Lower lobe of right lung (tissue), 2 donors: ENCODE measurements at places on chromosomes 1 and 21.

- no peak for DNase-seq
- no peaks in the 10 kb centered on the region for H3K4me1 ChIP-seq
- H3K4me3 ChIP-seq = no peak overlapping the region
- no peaks in the 10 kb centered on the region for H3K27me3 ChIP-seq
These were observed 509.8 kb upstream of the ADAMTS5 start for GRCh38 chr21:27476696-27477095.

GRCh38 chr1:44609768-44610526 lies 64.3 kb downstream of the TMEM53 start:
- no peaks in the 10 kb centered on the region for H3K36me3 ChIP-seq
- no peak overlapping the region for H3K27ac ChIP-seq
- no peak for DNase-seq

GRCh38 chr1:23585321-23586022 lies 26.2 kb upstream of the ID3 start:
- H3K36me3 ChIP-seq = no peaks in the 10 kb centered on the region
- H3K4me1 ChIP-seq = peaks cover 6% of the 10 kb centered on the region
- DNase-seq = no peak
- H3K27ac ChIP-seq = no peak overlapping the region
- H3K27me3 ChIP-seq = no peaks in the 10 kb centered on the region

DNA sequence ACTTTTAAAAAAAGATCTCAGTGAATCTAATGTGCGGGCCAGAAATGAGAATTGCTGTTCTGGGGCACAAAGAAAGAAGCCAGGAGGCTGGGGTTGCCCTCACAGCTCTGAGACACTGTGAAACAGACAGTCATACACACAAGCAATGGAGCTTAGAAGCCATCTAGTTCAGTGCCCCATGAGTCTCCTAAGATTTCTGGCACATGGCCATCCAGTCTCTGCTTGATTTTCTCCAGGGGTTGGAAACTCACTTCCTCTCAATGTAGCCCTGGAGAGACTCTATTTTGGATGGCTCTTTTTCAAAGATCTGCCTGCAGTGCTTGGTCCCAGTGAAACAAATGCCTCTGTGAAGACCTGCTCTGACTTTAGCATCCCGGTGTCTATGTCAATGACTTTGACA lies 38.6 kb downstream of the KCNN3 start:
- no peak overlapping the region for H3K4me3 ChIP-seq
- no peaks in the 10 kb centered on the region for H3K36me3 ChIP-seq
- no peak for DNase-seq
- H3K27ac ChIP-seq = no peak overlapping the region

GRCh38 chr1:200909757-200910239 lies 15.1 kb downstream of the INAVA start:
- H3K27ac ChIP-seq = no peak overlapping the region
- no peaks in the 10 kb centered on the region for H3K36me3 ChIP-seq
- no peak overlapping the region for H3K4me3 ChIP-seq

DNA sequence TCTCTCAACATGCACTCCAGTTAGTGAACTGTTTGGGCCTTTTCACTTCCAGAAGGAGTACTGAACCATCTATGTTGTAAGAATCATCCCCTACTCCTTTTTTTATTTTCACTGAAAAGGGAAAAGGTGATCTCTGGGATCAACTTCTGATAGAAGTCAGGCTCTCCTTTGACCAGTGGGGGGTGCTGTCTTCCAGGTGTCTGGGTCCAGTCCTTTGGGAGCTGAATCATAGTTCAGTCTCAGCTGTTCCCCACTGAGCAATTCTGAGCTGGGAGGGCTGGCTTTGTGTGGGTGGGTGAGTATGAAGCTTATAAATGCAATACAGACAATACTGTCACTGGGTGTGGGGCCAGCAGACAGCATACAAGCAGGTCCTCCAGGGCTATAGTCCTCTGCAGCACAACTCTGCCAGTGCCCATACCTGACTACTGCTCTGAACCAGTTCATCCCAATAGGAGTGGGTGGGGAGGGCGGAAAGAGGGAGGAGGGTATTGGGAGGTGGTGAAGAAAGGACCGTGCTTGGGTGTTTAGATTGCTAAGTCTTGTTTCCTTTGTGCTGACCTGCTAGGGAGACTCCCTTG lies 12.5 kb upstream of the SARS1 start:
- H3K4me1 ChIP-seq = peaks cover 15% of the 10 kb centered on the region
- no peak overlapping the region for H3K4me3 ChIP-seq
- peak; percentile 50 for DNase-seq
- no peaks in the 10 kb centered on the region for H3K27me3 ChIP-seq

- H3K27me3 ChIP-seq = no peaks in the 10 kb centered on the region
- no peak overlapping the region for H3K4me3 ChIP-seq
- H3K27ac ChIP-seq = no peak overlapping the region
- H3K4me1 ChIP-seq = no peaks in the 10 kb centered on the region
- no peak for DNase-seq
These were observed 69.8 kb upstream of the FAM3B start for GRCh38 chr21:41246808-41247207.

- H3K36me3 ChIP-seq = peaks cover 76% of the 10 kb centered on the region
- H3K27me3 ChIP-seq = no peaks in the 10 kb centered on the region
- H3K4me3 ChIP-seq = no peak overlapping the region
- H3K27ac ChIP-seq = no peak overlapping the region
These were observed 17.1 kb downstream of the COL6A2 start for GRCh38 chr21:46114963-46115362.

DNA sequence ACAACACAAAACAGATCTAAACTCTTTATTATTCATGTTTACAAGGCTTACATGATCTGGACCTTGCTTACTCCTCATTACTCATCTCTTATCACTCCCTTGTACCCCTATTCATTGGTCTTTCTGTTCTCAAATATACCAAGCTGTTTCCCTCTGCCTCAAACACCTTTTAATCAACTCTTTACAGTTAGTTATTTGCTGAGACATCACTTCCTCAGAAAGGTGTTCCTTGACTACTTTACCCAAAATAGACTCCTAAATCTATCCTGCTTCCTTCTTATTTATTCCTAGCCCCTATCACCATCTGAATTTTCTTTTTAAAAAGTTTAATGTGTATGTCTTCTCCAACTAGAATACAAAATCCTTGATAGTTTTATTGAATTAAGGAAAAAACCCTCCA lies 100.6 kb upstream of the SLFNL1 start:
- no peaks in the 10 kb centered on the region for H3K27me3 ChIP-seq
- H3K27ac ChIP-seq = no peak overlapping the region
- no peak overlapping the region for H3K4me3 ChIP-seq

DNA sequence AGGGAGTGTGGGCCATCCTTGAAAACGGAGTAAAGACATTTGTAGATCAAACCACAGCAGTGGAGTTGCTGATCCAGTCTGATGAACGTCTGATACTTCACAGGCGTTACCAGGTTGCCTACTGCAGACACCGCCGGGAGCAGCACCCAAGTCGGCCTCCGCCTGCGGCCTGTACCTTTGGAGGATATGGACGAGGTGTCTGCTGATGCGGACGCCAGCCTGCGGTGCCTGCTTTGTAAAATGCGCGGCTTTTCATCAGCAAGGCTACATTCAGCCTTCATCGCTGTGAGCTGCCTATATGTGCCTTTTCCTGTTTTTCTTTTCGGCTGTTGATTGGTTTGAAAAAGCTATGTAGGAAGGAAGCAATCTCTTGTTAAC lies 16.0 kb downstream of the SLX9 start:
- peak; percentile 34 for DNase-seq
- no peaks in the 10 kb centered on the region for H3K27me3 ChIP-seq
- no peak overlapping the region for H3K27ac ChIP-seq
- peaks cover 25% of the 10 kb centered on the region for H3K4me1 ChIP-seq

- H3K4me3 ChIP-seq = no peak overlapping the region
- no peak overlapping the region for H3K27ac ChIP-seq
- DNase-seq = no peak
- peaks cover 41% of the 10 kb centered on the region for H3K4me1 ChIP-seq
- H3K27me3 ChIP-seq = no peaks in the 10 kb centered on the region
These were observed 52.5 kb upstream of the BOLA1 start for GRCh38 chr1:149846593-149847466.

- DNase-seq = no peak
- no peaks in the 10 kb centered on the region for H3K4me1 ChIP-seq
- H3K36me3 ChIP-seq = no peaks in the 10 kb centered on the region
- H3K4me3 ChIP-seq = no peak overlapping the region
- H3K27me3 ChIP-seq = no peaks in the 10 kb centered on the region
These were observed 129.2 kb upstream of the PROX1 start for GRCh38 chr1:213858581-213858980.

- no peaks in the 10 kb centered on the region for H3K4me1 ChIP-seq
- no peaks in the 10 kb centered on the region for H3K27me3 ChIP-seq
- DNase-seq = no peak
- no peak overlapping the region for H3K27ac ChIP-seq
These were observed 6.9 kb upstream of the DNAH14 start for GRCh38 chr1:224922404-224923164.

DNA sequence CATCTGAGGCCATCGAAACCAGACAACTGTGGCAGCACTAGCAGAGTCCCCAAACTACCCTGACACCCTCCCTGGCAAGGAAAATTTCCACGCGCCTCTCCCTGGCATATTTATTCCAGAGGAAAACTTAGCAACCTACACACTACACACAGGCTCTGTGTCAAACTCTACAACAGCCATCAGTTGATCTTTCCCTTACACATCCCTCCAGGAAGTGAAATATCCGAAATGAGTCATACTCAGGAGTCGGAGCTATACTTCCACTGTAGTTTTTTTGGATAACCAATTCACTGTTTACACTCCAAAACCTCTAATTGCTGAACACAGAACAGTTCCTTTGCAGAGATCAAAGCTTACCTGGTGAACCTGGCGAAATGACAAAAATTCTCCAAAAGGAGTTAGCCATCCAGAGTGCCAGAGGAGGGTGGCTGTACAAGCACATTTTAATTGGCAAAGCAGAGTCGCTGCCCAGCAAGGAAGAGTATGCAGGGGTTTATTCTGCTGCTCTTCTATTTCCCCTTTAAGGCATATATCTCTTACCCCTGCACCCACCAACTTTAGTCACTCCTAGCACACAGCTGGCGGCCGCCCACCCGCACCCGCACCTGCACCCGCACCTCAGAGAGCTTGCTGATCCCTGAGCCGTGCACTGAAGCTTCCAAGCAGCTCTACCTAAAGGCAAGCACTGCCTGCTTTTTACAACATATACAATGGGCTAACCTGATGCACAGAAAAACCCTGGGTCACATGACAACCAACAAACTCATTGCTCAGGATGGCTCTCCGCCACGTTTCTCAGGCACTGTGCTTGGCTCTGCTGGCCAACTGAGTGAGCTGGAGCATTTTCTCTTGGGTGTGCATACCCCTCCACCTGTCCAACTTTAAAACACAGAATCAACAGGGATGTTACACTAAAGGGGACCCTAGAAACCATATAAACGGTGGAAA lies 54.9 kb downstream of the CAPZB start:
- no peaks in the 10 kb centered on the region for H3K27me3 ChIP-seq
- H3K27ac ChIP-seq = peak overlapping the region; percentile 60
- no peak for DNase-seq
- H3K36me3 ChIP-seq = no peaks in the 10 kb centered on the region

GRCh38 chr1:74429580-74429979 lies 82.8 kb downstream of the LRRC53 start:
- no peaks in the 10 kb centered on the region for H3K36me3 ChIP-seq
- no peaks in the 10 kb centered on the region for H3K4me1 ChIP-seq
- H3K4me3 ChIP-seq = no peak overlapping the region
- H3K27ac ChIP-seq = no peak overlapping the region

DNA sequence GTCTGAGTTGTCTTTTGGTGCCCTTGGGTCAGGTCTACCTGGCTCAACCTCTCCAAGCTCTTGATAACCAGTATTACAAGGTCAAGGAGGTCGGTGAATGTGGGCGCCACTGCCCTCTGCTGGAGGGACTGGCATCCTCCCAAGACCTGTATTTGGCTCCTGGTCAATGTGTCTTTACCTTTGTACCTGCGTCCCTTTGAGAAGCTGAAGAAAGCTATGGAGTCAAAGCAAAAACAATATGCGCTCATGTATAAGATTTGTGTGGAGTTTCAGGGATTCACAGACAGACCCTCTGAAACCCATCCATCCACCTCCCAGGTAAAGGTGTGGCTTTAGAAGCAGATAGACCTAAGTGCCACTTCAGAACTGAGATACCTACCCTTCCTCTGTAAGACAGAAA lies 61.8 kb upstream of the NBL1 start:
- no peak overlapping the region for H3K27ac ChIP-seq
- peaks cover 4% of the 10 kb centered on the region for H3K4me1 ChIP-seq
- no peak overlapping the region for H3K4me3 ChIP-seq

DNA sequence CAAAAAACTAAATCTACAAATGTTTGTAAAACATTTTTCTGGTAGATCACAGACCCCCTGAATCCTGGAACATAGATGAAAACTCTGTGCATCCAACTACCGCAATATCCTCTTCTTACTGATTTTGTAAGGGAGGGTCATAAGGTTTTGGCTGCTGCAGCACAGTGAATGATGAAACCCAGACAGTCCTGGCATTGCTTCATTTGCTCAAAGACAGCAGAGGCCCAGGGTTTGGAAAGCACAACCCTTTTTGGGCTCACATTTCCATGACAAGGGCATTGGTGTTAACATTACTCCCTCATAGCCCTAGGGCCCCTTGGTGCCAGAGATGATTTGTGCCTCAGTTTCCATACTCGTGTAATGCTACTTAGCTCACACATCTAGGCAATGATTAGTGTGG lies 51.2 kb downstream of the PLXNA2 start:
- peaks cover 28% of the 10 kb centered on the region for H3K36me3 ChIP-seq
- H3K27me3 ChIP-seq = no peaks in the 10 kb centered on the region
- no peak overlapping the region for H3K27ac ChIP-seq
- no peak overlapping the region for H3K4me3 ChIP-seq

GRCh38 chr1:156860628-156861423 lies at the start of gene NTRK1:
TSS of gene NTRK1 (plus strand) at chr1:156860865. CDS start at chr1:156860935, 70 bp downstream.
- peaks cover 84% of the 10 kb centered on the region for H3K27me3 ChIP-seq
- peaks cover 29% of the 10 kb centered on the region for H3K4me1 ChIP-seq
- H3K4me3 ChIP-seq = peak within 1 kb of the TSS; percentile 39
- no peak within 1 kb of the TSS for H3K27ac ChIP-seq

GRCh38 chr1:180366371-180367068 lies 135.9 kb downstream of the ACBD6 start:
- H3K4me3 ChIP-seq = no peak overlapping the region
- DNase-seq = no peak
- H3K27me3 ChIP-seq = no peaks in the 10 kb centered on the region
- no peaks in the 10 kb centered on the region for H3K36me3 ChIP-seq

- no peak for DNase-seq
- H3K4me3 ChIP-seq = no peak overlapping the region
- no peak overlapping the region for H3K27ac ChIP-seq
- H3K36me3 ChIP-seq = no peaks in the 10 kb centered on the region
- no peaks in the 10 kb centered on the region for H3K27me3 ChIP-seq
These were observed 175.0 kb downstream of the DAB1 start for GRCh38 chr1:57248830-57249229.

- no peak overlapping the region for H3K4me3 ChIP-seq
- H3K4me1 ChIP-seq = no peaks in the 10 kb centered on the region
- no peaks in the 10 kb centered on the region for H3K36me3 ChIP-seq
- H3K27ac ChIP-seq = no peak overlapping the region
- no peak for DNase-seq
These were observed 32.2 kb upstream of the GADD45A start for GRCh38 chr1:67652800-67653199.

GRCh38 chr21:31078216-31078615 lies 39.9 kb upstream of the KRTAP19-8 start:
- no peak for DNase-seq
- H3K27ac ChIP-seq = no peak overlapping the region
- no peaks in the 10 kb centered on the region for H3K27me3 ChIP-seq
- no peaks in the 10 kb centered on the region for H3K36me3 ChIP-seq
- H3K4me3 ChIP-seq = no peak overlapping the region
